Adrenal gland (tissue), 19 donors: ENCODE measurements at places on chromosomes 3 and 15. TPM values are rescaled to one million over a fixed set of nuclear protein-coding genes. Genes with fewer than 3 reads are reported as not detected.

The RHCG gene
- not detected for total RNA-seq

The MKRN3 gene
- total RNA-seq = 0.19 TPM

The SCN11A gene
- total RNA-seq = 0.16 TPM

The TF gene
- 2.0 TPM for total RNA-seq

The CISH gene
- 5.1 TPM for total RNA-seq

The FOXL2 gene
- total RNA-seq = 3.7 TPM

The CTXND1 gene
- total RNA-seq = 2.7 TPM
